Stimulated activated CD4-positive, alpha-beta T cell treated with anti-CD3 and anti-CD28 coated beads, Interleukin-2, amount 100 ng/mL, for 24 hours (primary cell): ENCODE measurements at places on chromosomes 12 and 14.

- DNase-seq: no peak
Measured at GRCh38 chr12:127640181-127640886, 626.6 kb upstream of the TMEM132C start.

DNA sequence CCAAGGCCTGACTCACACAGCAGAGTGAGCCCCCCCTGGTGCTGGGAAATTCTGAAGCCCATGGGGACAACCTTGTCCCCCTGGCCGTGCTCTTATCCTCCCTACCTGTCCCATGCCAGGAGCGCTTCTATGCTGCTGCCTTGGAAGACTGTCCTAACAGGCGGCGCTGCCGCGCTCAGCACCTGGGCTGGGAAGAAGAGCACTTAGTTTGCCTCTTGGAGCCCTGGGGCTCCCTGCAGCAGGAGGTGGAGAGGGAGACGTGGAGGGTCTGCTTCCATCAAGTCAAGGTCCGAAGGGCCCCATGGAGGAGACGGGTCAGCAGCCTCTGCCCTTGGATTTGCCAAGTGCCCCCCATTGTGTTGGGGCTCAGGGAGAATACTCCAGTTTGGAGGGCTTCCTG is 300.5 kb downstream of the CACNA1C start:
- DNase-seq: no peak

GRCh38 chr12:78519422-78519821 is 345.2 kb upstream of the SYT1 start:
- DNase-seq: no peak

GRCh38 chr12:38053655-38054464 is 262.7 kb upstream of the ALG10B start:
- no peak for DNase-seq

- no peak for DNase-seq
Measured at GRCh38 chr14:54756656-54757392, 145.8 kb downstream of the GCH1 start.

DNA sequence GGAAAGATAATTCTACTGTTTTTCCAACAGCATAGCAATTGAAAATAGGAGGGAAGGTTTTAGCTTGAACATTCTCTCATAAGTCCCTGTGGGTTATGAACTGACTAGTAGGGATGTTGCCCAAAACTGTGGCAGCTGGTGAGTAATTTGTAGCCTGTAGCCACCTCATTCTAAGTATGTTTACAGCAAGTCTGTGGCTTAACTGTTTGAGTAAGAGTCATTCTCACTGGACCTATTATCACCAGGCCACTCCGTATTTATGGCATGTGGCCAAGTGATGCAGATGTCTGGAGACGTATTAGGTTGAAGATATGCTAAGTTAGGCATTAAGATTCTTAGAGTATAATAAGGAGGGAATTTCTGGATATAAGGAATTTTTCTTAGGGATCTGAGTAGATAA is 458.3 kb downstream of the ETNK1 start:
- DNase-seq: no peak

- DNase-seq: no peak
Measured at GRCh38 chr12:105585107-105585506, 254.6 kb downstream of the C12orf75 start.

- no peak for DNase-seq
Measured at GRCh38 chr12:24507827-24508226, 441.1 kb downstream of the BCAT1 start.

- no peak for DNase-seq
Measured at GRCh38 chr14:75368333-75368732, 59.5 kb upstream of the JDP2 start.

GRCh38 chr14:100695423-100695738 is 31.3 kb upstream of the DLK1 start:
- DNase-seq: no peak

GRCh38 chr12:91276509-91276908 is 93.9 kb upstream of the DCN start:
- DNase-seq: no peak

- DNase-seq: peak; percentile 87
Measured at GRCh38 chr14:100375266-100375962, 52.3 kb downstream of the SLC25A47 start.

- DNase-seq: no peak
Measured at GRCh38 chr12:30251546-30251945, 444.1 kb downstream of the IPO8 start.

DNA sequence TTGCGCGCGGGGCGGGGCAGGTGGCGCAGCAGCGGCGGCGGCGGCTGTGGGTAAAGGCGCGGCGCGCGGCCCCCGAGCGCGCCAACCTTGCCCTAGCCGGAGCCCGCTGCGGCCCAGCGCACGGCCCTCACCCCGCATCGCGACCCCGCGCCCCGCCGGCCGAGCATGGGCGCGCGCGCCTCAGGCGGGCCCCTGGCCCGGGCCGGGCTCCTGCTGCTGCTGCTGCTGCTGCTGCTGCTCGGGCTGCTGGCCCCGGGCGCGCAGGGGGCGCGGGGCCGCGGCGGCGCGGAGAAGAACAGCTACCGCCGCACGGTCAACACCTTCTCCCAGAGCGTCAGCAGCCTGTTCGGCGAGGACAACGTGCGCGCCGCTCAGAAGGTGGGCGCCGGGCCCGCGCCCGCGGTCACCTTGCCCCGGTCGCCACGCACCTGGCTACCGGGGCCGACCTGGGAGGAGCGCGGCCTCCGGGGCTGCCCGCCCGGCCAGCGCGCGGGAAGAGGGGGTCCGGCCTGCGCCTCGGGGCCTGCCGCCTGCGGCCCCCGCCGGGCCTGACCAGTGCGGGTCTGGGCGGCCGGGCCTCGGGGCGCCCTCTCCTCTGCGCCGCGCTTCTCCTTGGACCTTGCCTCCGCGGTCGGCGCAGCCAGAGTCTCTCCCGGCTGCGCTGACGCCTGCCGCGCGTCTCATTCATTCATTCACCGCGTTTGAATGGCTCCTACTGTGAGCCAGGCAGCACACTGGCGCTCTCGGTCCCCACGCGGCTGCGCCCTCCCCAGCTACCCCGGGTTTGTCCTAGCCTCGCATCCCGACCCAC is at the start of gene BRI3BP:
TSS of gene BRI3BP (plus strand) at position 20 of the 811 bp plus-strand sequence. CDS start at position 166, 146 bp downstream.
- DNase-seq: peak; percentile 45

DNA sequence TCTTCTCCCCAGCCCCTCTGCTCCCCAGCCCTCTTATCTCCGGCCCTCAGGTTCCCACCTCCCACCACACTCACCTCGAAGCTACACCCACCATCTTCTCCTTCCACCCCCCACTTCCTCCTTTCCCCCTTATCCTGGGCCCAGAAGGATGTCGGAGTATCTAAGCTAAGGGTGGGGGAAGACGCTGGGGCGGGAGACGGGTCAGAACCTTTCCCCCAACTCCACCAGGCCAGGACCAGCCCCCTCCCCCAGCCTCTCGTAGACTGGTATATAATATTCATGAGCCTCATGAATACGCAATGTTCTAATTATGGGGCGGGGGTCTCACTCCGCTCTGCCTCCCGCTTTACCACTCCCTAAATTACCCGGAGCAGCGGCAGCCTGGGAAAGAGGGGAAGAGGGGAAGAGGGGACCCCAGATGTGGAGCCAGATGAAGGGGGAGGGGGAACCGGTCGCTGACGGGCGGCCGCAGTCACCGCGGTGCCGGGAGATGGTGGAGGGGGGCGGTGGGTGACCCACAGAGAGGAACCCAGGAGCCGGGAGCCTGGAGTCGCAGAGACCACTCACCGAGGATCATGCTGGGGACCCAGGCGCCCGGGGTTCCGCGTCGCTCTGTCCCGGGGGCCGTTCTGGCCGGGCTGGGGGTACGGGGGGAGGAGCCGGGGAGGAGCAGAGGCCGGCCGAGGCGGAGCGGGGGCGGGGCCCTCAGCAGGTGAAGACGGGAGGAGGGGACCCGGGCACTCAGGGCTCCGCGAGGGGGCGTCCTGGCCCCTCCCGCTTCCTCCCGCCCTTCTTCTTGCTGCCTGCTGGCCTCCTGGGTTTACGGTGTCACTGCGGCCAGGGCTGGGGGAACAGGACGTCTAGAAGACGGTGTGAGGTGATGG is 6.4 kb upstream of the ZNF385A start:
- DNase-seq: peak; percentile 75

DNA sequence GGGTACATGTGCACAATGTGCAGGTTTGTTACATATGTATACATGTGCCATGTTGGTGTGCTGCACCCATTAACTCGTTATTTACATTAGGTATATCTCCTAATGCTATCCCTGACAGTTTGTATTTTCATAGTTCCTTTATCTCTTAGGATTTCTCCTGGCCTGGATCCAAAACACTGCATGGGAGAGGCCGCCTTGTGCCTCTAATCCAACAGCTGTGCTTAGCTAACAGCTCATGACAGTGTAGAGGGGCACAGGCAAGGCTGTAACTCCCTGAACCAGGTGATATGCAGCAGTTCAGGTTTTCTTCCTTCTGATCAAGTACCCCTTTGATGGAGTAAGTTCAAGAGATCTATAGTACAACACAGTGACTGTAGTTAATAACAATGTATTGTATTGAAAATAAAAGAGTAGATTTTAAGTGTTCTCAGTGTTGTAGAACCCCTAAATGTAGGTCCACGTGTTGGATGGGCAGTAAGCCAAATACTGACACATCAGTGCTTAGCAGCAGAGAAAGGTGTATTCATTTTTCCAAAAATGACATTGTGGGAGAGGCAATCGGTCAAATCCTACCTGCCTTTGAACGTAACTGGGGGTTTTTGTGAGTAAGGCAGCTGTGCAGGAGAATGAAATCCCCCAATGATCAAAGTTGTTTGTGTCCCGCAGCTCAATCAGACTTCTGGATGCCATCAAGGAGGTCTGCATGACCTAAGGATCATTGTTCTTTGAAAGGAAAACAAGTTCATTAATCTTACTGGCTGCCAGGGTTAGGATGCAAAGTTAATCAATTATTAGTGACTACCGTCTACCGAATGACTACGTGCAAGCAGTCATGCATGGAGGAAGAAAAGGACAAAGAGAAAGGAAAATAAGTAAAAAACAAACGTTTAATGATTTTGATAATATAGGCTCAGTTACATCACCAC is 89.3 kb upstream of the FGD4 start:
- no peak for DNase-seq

GRCh38 chr14:104299993-104300761 is 161.8 kb downstream of the KIF26A start:
- DNase-seq: no peak

GRCh38 chr12:29609431-29610215 is 112.1 kb upstream of the OVCH1 start:
- no peak for DNase-seq

DNA sequence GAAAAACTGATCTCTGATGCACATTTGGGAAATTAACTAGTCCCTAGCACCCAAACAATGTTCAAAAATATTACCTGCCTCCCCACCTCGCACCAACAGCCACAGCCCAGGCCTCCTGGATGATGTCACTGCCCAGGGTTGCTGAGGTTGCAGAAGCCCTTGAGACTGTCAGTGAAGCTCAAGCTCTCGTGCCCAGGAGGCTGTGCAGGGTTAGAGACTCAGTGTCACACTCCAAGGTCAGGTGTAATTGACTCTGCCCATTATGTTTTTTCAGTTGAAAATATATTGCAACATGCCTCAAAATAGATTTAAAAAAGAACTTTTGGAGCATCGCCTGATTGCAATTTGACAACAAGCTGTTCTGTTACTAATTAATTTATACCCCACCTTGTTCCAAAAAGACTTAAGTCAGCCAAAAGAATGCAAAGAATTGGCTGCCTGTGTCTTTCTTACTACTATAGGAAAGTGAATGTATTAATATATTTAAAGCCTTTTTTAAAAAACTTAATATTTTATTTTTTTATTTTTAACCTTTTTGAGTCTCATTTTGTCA is 72.3 kb downstream of the CMAS start:
- DNase-seq: no peak

DNA sequence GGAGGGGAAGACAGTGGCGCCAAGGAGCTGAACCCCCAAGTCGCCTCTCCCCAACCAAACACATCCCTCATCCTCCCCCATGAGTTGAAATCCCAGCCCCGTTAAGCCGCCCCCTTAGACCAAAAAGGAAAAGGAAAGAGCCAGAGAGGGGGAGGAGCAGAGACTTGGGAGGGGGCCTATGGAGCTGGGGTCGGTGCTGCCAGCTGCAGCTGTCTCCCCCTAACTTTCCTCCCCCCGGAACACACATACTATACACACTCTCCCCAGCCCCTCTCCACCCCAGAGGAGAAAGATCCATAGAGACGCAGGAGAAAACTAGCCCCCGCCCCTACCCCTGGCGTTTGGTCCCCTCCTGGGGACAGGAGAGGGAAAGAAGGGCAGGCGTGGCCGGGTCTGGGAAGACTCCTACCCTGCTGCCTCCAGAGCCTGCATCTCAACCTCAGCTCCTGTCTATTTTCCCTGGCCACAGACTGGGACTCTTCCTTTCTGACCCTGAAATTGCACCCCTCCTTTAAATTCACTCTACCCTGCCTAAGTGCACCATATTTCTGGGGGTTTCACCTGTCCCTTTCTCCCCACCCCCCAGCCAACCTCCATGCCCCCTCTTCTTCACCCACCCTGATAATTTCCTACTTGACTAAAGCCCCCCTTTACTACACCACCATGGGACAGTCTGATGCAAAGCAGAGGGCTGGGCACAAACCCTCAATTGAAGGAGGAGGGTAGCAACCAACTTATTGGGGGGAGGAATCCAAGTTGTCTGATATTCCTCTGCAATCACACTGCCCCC is 1.7 kb upstream of the HOXC9 start:
- DNase-seq: no peak

DNA sequence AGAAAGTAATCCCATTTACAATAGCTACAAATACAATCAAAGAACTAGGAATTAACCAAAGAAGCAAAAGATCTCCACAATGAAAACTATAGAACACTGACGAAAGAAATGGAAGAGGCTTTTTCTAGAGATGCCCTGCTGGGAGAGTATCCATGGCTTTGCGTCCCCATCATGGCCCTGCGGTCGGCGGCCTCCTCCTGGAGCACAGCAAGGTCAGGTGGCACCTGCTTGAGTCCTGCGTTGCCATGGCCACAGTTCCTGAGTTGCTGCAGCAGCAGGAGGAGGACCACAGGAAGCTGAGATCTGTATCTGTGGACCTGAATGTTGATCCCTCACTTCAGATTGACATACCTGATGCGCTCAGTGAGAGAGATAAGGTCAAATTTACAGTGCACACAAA is 143.5 kb downstream of the SLC5A8 start:
- no peak for DNase-seq

DNA sequence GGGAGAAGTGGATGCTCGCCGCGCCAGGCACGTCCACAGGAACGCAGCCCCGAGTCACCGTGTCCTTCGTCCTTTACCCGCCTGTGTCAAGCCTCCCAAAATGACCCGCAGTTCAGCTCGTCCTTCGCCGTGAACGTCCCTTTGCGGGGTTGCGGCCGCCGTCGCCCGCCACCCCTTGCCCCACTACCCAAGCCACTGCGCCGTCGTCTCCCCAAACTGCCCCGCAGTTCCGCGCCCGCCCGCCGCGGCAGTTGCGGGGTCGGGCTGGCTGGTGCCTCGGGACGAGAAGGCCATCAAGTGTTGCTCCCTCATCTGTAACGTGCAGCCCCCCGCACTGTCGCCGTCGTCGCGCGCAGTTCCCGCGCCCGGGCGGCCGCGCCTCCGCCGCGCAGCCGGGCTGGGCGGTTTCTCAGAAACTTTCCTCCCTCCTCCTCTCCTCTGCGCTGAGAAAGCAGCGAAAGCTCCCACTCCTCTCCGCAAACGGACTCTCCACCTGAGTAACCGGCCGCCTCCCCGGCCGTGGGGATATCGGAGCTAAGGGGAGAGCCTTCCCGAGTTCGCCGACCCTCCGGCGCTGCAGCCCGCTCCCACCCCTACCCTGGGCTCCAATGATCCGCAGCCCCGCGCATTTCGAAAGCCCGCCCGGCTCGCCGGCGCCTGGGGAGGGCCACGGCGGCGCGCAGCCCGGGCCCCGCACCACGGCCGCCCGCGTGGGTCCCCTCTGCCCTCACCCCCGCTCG is 6.7 kb downstream of the CDKN1B start:
- peak; percentile 50 for DNase-seq
